Spinal cord (tissue), 10 donors: ENCODE measurements at places on chromosomes 7 and 10. TPM values are rescaled to one million over a fixed set of nuclear protein-coding genes. Genes with fewer than 3 reads are reported as not detected.

The ITGA8 gene
- total RNA-seq = 55.2 TPM

The CCL26 gene
- total RNA-seq = not detected

The ADCY1 gene
- total RNA-seq = 66.4 TPM

DNA sequence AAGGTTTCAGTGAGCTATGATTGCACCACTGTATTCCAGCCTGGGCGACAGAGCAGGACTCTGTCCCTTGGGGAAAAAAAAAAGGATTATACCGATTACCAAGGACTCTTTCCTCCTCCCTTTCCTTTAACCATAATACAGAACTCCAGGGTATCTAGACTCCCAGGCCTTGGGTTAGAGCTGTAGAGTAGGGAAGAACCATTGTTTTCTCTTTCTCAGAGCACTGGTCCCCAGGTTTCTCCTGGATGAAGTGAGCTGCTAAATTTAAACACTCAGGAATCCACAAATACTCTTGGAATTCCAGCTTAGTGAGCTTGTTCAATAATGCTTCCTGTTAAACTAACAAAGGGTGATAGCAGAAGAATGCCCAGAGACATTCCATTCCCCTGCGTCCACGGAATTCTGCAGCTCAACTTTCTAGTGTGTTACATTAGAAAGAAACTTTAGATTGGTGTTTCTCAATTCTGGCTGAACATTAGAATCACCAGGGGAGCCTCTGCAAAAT, 14.6 kb upstream of the RPEL1 start:
- H3K27me3 ChIP-seq = no peaks in the 10 kb centered on the region
- no peak overlapping the region for H3K4me3 ChIP-seq
- H3K4me1 ChIP-seq = no peaks in the 10 kb centered on the region
- no peak overlapping the region for H3K27ac ChIP-seq

GRCh38 chr10:4330636-4331035, 495.4 kb upstream of the AKR1E2 start:
- H3K36me3 ChIP-seq = no peaks in the 10 kb centered on the region
- no peak overlapping the region for H3K4me3 ChIP-seq
- no peak overlapping the region for H3K27ac ChIP-seq
- no peaks in the 10 kb centered on the region for H3K4me1 ChIP-seq

DNA sequence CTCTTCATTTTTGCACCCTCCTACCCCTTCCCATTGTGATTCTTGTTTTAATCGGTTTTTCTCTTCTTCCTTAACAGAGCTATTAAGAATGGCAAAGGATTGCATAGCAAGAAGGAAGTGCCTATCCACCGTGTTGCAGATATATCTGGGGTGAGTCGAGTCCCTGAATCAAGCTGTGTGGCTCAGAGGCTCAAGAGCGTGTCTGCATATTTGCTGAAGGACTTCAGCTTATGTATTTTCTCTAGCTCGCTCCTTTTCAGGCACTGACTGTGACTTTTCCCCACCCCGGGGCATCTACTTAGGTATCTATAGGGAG, 126.6 kb downstream of the LRRC4 start:
- H3K36me3 ChIP-seq = no peaks in the 10 kb centered on the region
- peak overlapping the region; percentile 22 for H3K27ac ChIP-seq
- no peaks in the 10 kb centered on the region for H3K27me3 ChIP-seq
- H3K4me1 ChIP-seq = peaks cover 8% of the 10 kb centered on the region
- no peak overlapping the region for H3K4me3 ChIP-seq

DNA sequence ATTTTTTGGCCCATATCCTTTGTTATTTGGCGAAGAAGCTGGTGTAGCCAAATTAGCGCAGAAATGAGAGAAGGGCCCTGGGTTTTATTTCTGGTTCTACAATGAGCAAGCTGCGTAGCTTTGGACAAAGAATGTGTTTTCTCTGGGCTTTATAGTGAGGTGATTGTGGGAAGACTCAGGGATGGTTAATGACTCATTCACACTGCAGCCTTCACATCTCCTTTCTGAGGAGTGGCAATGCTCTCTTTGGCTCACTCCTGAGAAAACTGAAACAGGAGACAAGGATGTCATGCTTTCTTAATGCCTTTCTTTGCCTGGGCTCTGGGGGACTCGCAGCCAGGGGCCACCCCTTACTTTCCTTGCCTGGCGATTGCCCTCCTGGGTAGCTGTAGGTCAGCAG, 271.0 kb upstream of the PODXL start:
- peaks cover 2% of the 10 kb centered on the region for H3K27me3 ChIP-seq
- DNase-seq = no peak
- H3K4me3 ChIP-seq = no peak overlapping the region
